Putamen (tissue), 1 donor: ENCODE measurements at places on chromosomes 11 and 22.

- DNase-seq: no peak
Observed at GRCh38 chr11:75523189-75523588, 2.6 kb downstream of the GDPD5 start.

DNA sequence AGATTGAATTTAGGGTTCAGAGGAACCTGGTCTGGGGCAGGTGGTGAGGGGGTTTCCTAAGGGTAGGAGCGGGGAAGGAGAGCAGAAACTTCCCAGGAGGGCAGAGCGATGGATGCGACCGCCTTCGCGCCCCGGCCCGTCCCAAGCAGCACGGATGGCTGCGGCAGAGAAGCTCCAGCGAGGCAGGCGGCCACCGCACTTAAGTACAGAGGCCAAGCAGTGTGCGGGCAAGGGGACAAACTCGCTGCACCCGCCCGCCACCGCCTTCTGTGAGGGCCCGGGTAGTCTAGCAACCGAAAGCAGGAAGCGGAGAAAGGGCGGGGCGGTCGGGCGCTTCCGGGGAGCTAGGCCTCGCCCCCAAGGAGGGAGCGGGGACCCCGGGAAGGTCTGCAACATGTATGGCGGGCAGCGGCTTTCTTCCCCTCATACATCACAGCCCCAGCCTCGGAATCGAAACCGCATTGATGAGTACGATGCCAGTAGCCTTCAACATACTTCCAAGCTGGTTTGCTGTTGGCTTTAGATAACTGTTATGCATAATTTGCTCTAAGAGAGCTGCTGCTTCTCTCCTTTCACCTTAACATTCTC, at the start of gene AGBL2:
AGBL2 (minus strand) TSS at position 288 of the 588 bp plus-strand sequence. CDS start 719 bp downstream, outside the sequence.
- peak; percentile 52 for DNase-seq

- DNase-seq: no peak
Observed at GRCh38 chr11:100684101-100685065, 2.7 kb upstream of the ARHGAP42 start.

GRCh38 chr11:128933481-128934178, 9.0 kb downstream of the TP53AIP1 start:
- no peak for DNase-seq

GRCh38 chr22:45101515-45102227, 62.1 kb upstream of the NUP50 start:
- DNase-seq: peak; percentile 59

- no peak for DNase-seq
Observed at GRCh38 chr11:1717745-1718144, 20.8 kb downstream of the KRTAP5-6 start.

DNA sequence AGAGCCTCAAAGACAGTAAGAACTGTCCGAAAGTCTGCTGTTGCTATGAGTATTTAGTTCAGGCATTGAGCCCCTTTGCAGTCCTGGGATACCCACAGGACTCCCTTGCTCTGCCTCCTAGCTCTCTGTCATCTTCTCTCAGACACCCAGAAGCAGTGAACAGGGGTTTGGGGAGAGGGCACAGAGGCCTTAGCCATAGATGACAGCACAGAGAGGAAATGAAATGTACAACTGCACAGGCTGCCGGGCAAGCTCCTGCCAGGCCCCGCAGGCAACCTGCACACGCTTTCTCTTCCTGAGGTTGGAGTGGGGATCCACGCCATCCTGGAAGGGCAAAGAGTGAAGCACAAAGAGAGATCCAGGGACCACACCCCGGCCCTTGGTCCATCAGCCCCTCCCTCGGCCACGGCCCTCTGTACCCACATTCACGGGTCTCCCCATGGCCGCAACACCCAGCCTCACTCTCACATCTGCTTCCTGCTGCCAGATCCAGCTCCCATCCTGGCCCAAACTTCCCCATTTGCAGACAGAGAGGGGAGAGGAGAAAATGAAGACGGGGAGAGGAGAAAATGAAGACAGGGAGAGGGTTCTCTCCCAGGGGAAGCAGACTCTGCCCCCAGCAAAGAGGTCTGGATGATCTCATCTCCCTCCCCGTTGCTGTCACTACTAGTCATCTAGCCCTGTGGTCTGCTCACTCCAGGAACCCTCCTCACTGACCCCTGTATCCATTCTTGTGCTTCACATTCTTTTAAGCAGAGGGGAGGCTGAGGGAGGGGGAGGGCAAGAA, 40.7 kb downstream of the CD6 start:
- DNase-seq: no peak

- no peak for DNase-seq
Observed at GRCh38 chr11:60589611-60590010, 74.4 kb downstream of the MS4A13 start.

DNA sequence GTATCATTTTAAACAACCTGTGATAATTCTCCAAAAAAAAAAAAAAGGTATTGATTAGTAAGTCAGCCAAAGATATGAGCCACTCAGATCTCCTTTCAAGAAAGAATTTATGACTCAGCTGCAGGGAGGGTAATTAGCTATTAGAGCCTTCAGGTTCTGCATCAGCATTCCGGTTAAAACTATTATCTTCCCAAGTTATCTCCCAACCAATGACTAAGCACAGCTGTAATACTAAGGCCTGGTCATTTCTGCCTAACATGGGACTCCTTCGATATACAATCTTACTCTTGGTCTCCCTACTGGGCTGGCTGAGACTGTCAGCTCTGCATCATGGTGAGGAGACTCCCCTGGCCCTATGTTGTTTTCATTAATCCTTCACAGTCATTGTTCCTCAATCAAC, 60.4 kb downstream of the SBF2 start:
- no peak for DNase-seq

- DNase-seq: no peak
Observed at GRCh38 chr11:22346282-22346681, 8.1 kb downstream of the SLC17A6 start.

DNA sequence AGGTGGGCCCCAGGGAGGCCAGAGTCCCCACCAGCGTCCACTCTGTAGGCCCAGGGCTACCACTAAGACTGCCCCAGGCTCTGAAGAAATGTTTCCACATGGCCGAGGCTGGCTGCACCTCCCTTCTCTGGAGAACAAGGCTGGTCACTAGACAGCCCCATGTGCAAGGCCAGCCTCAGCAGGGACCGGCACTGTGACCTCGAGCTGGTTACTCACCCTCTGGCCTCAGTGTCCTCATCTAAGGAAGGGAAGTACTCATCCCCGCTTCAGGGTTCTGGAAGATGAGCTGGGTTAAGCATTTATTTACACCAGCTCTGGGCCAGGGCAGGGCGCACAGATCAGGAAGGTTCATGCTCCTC, 9.7 kb downstream of the PMM1 start:
- no peak for DNase-seq

- DNase-seq: no peak
Observed at GRCh38 chr11:113593698-113594308, 112.3 kb downstream of the TMPRSS5 start.

DNA sequence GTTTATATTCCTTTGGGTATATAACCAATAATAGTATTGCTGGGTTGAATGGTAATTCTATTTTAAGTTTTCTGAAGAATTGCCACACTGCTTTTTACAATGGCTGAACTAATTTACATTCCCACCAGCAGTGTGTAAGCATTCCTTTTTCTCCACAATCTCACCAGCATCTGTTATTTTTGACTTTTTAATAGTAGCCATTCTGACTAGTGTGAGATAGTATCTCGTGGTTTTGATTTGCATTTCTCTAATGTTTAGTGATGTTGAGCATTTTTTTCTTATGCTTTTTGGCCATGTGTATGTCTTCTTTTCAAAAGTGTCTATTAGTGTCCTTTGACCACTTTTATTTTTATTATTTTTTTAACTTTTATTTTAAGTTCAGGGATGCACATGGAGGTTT, 275.3 kb downstream of the METTL15 start:
- no peak for DNase-seq

DNA sequence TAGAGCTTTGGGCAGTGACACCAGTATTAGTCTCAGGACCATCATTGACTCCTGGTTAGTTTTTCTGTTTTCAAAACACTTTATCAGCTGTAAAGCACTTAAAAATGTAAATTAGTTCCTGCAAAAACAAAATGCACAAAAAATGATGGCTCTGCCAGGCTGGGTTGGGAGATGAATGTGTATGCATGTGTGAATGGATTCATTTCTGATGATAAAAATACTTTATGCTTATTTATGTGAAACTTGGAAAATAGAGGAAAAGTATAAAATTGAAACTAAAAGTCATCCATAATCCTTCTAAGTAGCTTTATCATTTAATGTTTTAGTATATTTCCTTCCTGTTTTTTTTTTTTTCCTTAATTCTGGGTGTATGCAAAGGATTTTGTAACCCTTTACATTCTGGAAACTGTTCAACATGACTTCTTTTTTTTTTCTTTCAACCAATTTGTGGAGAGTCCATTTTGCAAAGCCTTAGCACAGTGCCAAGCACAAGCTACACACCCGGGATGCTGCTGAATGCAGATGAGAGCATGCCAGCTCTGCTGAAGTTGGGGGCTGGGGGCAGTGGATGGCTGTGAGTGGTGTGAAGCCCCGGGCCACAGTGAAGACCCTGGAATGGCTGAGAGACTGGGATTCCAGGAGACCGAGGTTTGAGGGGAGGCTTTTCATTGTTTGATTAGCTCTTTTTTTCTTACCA, 37.6 kb downstream of the PTPRJ start:
- no peak for DNase-seq

DNA sequence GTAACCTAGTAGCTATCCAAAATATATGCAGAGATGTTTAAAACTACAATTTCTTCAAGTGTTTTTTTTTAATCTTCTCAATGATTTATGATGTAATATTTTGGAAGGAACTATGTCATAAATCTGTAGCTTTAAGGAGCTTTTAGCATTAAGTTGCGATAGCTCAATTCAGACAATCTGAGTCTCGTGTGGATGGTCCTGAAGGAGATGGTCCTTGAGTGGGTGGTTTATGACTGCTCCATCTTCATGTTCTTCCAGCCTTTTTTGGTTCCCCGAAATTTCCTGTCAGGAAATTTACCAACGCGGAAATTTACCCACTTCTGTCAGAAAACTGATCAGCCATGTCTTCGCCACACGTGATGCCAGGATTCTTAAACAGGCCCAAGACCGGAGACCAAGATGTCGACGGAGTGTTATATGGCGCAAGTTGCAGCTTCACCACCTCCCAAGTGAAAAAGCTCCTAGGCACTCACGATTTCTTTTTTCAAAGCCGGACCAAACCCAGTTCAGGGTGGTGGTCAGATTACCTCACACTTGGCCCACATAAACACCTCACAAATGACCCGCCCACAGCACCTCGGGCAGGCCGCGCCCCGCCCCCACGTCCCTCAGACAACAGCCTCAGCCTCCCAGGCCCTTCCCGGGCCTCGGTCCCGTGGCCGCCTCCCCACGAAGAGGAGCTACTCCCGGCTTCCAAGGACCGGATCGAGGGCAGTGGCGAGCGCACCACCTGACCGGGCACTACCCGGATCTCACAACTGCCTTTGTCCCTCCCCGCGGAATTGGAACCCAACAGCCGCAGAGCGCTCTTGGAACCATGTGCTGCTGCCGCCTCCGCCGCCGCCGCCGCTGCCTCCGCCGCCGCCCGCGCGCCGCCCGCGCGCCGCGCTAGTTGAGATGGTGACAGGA, at the start of gene MORC2:
MORC2 (minus strand) TSS at position 760 of the 909 bp plus-strand sequence. CDS start 885 bp downstream, outside the sequence.
- no peak for DNase-seq

DNA sequence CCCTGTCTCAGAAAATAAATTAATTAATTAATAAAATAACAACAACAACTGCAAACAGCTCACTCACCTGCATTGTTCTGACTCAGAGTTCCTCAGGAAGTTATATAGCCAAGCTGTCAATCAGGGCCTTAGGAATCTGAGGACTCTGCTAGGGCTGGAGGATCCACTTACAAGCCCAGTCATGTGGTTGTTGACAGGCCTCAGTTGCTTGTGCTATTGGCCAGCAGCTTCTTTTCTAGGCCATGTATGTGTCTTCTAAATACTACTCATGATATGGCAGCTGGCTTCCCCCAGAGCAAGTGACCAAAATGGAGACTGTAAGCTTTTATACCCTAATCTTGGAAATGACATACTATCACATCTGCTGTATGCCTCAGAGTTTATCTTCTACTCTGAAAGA, 20.8 kb upstream of the ATP5MG start:
- no peak for DNase-seq

DNA sequence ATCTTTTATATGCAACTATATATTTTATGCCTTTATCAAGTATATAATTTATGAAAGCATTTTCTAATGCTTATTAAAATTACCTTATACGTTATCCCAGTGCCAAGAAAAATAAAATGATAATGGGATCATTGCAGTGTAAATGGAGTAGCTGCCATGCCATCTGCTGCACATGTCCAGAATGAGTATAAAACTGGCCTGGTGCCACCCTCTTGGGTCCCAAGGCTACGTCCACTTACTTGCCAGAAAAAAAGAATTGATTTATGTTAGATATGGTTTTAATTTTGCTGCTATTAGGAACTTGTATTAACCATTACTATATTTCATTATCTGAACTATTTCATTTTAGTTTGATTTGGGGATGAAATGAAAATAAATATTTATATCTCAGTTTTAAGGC, 1127.1 kb upstream of the CNTN5 start:
- DNase-seq: no peak

DNA sequence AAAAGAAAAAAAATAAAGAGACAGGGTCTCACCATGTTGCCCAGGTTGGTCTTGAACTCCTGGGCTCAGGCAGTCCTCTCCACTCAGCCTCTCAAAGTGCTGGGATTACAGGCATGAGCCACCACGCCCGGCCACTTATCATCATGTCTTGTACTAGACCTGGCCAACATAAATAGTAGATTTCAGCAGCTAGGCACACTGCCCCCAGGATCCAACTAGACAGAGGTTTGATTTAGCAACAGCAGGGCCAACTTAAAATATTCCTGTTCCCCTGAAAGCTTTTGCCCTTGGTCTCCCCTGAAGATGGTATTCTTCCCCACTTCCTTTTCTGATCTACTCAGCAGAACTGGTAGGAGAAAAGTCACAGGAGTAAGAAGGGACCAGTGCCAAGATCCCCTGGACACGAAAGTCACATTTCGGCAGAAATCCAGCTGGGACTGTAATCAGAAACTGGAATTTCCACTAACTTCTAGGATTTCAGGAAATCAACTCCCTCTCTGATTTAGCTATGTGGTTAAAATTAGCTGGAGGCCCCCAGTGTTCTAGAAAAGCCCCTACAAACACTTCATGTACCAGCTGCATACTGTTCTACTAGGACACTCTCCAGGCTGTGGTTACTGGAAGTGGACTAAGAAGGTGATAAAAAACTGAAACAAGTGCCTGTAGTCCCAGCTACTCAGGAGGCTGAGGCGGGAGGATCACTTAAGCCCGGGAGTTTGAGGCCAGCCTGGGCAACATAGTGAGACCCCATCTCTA, 8.9 kb upstream of the PPP2R1B start:
- DNase-seq: no peak
